Germinal center (tissue), 1 donor: ENCODE measurements at places on chromosomes 7 and 10.

- no peak for DNase-seq
Observed at GRCh38 chr10:80760914-80761371, 223.2 kb downstream of the SH2D4B start.

DNA sequence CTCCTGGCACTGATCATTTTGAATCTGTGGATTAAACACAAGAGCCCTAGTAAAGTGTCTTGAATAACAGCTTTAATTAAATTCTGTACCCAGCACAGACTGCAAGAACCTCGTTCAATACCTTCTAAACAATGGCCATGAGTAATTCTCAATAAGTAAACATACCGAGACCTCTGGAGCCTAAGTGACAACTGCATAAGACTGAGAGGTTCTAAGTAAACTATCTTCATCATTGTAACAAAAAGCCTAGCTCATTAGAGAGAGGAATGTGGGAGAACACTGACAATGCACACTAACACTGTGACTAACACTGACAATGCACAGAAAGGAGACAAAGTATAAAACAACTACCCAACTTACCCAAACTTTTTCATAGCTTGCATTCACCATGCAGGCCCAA is 117.4 kb downstream of the ELAPOR2 start:
- DNase-seq, result no peak

DNA sequence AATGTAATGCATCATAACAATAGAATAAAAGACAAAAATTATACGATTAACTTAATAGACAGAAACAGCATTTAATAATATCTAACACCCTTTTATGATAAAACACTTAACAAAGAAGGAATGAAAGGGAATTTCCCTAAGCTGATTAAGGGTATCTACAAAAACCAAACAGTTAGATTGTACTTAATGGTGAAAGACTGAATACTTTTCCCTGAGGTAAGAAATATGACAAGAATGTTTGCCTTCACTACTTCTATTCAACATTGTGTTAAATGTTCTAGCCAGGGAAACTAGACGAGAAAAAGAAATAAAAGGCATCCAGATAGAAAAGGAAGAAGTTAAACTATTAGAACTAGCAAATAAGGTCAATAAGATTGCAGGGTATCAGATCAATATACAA is 276.9 kb downstream of the BAMBI start:
- no peak for DNase-seq

GRCh38 chr7:42254217-42254616 is 17.2 kb upstream of the GLI3 start:
- DNase-seq, result no peak

GRCh38 chr10:79063661-79064492 is 4.9 kb upstream of the ZMIZ1 start:
- no peak for DNase-seq

DNA sequence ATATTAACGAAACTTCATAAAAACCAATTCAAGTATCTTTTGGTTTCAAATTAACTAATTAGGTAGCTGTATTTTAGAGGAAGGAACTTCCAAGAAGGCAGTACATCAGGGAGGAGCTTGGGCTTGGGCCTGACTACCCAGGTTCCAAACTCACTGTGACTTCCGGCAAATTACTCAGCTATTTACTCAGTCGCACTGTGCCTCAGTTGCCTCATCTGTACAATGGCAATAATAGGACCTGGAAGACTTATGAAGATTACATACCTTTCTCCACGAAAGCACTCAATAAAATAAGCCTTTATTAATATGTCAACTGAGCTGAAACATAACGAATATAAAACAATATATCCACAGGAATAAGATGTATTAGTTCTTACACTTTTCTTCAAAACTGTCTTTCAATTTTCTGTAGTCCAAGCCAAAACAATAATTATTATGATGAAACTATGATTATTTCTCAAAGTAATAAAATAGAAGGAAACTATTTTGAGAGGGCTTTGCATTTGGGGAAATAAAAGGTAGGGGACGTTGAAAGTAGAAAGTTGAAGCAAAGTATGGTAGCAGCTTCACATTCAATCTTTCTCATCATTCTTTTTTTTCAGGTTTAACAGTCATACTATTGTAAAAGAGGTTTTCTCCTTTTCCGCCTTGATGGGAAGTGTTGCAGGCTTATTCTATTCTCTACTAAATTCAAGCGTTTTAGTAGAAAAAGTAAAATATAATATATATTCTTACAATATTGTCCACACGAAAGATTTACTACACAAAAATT is 10.5 kb upstream of the EBLN1 start:
- DNase-seq, result no peak

- DNase-seq, result no peak
Observed at GRCh38 chr7:18541181-18541870, 45.8 kb downstream of the HDAC9 start.

GRCh38 chr10:48199580-48200377 is 74.7 kb downstream of the FRMPD2 start:
- DNase-seq, result no peak

DNA sequence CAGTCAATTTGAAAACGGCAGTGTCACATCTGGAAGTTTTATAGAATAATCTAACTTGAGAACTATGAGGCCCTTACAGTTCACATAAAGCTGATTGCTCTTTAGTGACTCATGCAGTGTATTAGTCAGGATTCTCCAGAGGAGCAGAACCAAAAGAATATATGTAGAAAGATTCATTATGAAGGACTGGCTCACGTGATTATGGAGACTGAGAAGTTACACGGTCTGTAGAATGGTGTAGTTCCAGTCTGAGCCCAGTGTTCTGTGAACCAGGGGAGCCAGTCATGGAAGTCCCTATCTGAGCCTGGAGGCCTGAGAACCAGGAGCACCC is 21.5 kb downstream of the RBM33 start:
- DNase-seq, result no peak

DNA sequence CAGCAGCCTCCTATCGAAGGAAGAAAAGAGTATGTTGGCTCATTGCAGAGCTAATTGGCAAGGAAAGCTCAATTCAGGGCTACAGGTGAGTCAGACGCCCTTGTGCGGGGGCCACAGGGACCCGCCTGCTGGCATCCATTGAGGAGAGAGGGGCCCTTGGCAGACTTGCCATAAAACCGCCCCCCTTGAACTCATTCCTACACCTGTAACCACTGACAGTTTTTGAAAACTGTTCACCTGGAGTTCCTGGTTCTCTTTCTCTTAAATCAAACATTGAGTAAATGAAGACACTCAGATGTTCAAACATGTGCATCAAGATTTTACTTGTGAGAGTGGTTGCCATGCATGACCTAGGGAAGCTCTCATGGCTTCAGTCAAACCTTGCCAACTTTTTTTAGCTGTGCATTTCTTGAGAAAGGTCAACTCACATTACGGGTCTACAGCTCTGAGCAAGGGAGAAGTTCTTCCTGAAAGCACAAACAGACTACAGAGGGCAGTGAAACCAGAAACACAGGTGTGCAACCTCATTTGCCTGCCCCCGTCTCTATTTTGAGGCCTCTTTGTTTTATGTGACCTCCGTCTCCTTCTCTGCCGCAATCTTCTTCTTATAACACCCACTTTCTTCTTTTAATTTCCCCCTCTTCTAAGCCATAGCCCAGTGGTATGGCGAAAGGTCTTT is 87.8 kb downstream of the TBXAS1 start:
- peak; percentile 77 for DNase-seq

DNA sequence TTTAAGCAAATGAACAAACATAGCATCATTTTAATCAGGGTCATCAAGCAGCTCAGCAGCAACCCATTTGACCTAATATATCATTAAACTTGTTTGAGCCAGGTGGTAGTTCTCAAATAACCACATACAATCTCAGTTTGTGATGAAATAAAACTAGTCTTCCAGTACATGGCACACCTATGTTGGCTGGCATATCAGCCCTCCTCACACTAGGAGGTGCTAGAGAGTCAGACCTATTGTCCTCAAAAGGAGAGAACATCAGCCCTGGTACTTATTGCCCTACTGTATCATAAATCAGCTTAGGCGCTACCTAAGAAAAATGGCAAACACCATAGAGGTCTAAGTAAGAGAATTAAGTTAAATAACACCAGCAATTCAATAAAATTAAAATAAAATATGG is 81.7 kb downstream of the CABCOCO1 start:
- no peak for DNase-seq

DNA sequence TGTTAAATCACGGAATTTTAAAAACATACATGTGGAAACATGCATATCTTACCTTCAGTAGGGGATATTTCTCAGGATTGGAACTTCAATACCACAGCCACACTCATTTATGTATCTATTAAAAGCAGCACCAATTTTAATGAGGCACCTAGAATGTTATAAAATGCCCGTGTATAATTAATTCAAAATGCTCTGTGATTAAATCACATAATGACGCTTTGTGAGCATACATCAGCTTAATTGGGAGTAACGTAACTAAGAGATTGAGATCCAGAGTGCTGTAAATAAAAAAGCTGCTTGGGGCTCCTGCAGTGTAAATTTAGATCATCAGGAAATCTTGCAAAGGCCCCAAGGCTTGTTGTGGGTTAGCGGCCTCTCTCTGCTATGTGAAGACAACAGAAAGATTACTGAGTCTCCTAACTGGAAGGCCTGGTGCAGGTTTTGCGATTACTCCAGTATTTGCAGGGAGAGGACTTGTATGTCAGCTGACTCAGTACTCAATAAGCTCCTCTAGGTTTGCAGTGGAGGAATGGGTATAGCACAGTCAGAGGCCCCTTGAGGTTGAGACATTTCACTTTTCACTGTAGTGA is 195.5 kb upstream of the PHYHIPL start:
- DNase-seq, result no peak

- no peak for DNase-seq
Observed at GRCh38 chr7:99560834-99561736, 2.6 kb downstream of the ZNF655 start.

DNA sequence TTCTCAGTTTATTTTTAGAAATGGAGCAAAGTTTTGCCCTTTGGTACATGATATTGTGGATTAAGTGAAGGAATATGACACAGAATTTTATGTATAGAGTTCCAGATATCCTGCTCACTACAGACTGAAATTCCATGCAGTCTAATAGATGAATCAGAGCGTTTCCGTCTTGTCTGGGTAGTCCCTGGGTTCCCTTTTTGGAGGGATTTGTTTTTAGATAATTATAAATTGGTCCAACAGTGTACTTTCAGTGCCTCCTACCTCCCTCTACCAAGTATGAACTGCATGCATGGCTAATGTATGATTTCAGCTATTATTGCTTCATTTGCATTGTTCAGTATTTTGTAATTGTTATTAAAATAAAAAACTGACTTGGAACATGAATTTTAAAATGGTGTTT is 74.4 kb downstream of the SEPTIN7 start:
- no peak for DNase-seq

DNA sequence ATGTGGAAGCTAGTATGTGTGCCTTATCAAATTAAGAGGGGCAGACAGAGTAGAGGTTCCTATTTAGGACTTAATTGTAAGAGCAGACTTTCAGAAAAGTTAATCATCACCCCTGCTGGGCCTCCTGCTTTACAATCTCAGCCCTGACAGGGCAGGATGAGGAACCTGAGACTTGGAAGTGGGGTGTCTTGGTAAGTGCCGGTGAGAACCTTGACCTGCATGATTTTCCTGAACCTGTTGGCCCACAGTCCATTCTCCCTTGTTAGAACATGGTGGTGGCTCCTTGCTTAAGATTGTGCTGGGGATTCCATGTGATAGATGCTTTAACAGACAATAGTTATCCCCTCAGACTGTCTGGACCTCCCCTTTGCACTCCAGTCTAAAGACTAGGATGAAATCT is 141.7 kb upstream of the TMEM72 start:
- no peak for DNase-seq

DNA sequence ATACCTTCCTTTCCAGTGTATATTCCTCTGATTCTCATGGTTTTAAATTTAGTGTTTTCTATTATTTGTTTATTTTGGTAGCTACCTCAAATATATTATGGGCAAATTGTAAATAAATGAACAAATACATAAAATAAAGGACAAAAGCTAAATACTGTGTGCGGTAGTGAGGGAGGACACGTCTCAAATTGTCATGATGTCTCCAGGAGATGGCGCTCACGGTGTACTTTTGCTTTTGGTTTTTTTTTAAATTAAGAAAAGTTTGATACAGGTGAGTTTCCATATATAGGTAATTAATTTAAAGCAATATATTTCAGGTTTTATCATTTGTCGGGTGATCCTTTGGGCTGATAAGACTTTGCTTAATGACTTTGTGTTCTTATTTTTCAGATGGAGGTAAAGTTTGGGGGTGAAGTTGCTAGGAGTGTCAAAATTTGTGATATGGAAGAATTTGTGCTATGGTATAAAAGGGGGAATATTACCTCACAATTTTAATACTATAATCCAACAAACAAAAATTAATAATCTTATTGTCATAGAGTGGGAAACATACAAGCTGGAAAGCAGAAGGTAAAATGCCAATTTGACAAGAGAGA is 68.4 kb upstream of the TMEM229A start:
- no peak for DNase-seq

DNA sequence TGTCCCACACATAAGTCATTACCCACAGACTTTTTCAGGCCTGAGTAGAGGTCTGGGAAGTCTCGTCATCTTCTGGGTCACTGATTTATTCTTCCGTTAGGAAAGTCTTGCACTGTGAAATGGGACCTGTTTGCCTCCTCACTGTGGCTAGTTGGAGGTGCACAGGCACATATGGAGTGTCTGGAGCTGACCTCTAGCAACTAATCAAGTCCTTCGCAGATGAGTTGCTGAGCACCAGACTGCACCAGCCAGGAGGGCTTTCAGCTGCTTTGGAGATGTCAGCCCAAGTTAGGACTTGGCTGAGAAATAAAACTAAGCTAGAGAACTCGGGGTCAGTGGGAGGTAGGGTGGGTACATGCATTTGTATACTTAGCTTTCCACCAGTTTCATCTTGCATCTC is 578.0 kb downstream of the GRID1 start:
- DNase-seq, result no peak

- DNase-seq, result no peak
Observed at GRCh38 chr10:131155876-131156230, 155.7 kb downstream of the TCERG1L start.

GRCh38 chr7:128165927-128166420 is 75.1 kb upstream of the LEP start:
- DNase-seq, result no peak

DNA sequence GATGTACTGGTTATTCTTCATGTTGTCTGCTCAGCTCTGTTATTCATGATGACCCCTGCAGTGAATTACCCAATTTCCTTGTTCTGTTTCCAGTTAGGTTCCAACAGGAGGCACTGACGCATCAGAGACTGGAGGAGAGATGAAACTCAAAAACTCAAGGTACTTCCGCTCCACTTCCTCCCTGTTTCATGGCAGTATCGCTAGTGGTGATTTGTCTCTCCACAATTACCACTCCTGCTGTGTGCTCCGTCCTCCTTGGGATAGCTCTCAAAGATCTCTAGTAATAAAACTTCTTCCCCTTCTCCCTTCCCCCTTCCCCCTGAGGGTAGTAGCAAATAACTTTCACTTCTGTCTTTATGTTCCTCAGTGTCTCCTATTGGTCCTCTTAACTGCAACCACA is 107.4 kb upstream of the ABCB5 start:
- DNase-seq, result no peak

GRCh38 chr7:29282819-29283414 is 88.3 kb downstream of the CHN2 start:
- DNase-seq, result peak; percentile 59

- no peak for DNase-seq
Observed at GRCh38 chr7:114921631-114922025, 266 bp upstream of the MDFIC start.
